Activated CD4-positive, alpha-beta T cell treated with anti-CD3 and anti-CD28 coated beads for 24 hours (primary cell): ENCODE measurements at places on chromosomes 6 and 20.

GRCh38 chr20:15446373-15446772 lies 1109.0 kb upstream of the FLRT3 start:
- DNase-seq = no peak

GRCh38 chr6:161545741-161546140 lies 271.9 kb upstream of the AGPAT4 start:
- DNase-seq = no peak

- no peak for DNase-seq
Measured at GRCh38 chr20:11217326-11218172, 543.8 kb upstream of the JAG1 start.

DNA sequence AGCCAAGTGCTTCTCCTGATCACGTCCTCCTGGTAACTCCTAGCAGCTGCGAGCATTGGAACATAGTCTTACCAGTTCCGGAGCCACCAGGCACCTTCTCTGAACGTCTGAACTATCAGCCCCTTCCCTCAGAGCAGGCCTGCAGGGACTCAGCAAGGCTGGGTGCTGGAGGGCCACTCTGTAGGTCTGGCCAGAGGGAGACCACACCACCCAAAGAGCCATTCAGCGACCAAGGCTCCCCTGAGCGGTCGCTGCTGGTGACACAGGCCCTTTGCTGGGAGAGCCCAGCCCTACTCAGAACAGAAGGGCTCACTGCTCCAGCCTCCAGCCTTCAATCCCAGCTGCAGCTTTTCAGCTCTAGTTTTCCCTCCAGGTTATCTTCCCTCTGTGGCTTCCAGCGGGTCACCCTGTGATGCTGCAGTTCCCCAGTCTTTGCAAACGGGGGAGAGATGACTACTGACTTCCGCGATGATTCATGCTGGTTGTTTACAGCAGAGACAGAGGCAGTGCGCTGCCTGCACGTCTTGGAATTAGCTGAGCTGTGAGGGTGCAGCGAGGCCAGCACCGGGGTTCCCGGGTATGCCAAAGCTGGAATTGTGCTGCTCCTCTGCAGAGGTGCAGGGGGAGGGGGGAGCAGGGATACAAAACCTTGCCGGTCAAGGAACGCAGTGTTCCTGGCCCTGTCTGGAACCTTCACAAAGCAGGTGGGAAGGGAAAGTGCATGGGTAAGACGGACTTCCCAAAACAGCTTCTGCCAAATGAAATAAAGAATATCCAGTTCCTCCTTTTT lies 161.4 kb downstream of the LY86 start:
- peak; percentile 28 for DNase-seq

DNA sequence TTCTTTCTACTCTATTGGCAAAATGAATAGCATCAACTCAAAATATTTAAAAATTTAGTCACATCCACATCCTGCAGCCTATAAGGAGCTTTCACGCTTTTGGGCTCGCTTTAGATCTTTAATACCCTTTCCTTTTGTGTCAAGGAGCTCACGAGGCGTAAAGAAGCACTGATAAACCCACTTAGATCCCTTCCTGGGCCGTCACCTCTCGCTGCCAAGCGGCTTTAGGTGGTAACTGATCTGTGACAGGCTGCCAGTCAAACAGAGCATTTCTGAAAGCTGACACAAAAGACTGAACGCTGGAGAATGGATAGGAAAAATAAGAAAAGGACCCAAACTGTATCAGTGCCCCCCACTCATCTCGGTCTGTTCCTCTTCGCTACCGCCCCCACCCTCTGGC lies 385.7 kb upstream of the MMS22L start:
- DNase-seq = no peak

- DNase-seq = no peak
Measured at GRCh38 chr20:47269309-47270165, 87.0 kb downstream of the ZMYND8 start.

DNA sequence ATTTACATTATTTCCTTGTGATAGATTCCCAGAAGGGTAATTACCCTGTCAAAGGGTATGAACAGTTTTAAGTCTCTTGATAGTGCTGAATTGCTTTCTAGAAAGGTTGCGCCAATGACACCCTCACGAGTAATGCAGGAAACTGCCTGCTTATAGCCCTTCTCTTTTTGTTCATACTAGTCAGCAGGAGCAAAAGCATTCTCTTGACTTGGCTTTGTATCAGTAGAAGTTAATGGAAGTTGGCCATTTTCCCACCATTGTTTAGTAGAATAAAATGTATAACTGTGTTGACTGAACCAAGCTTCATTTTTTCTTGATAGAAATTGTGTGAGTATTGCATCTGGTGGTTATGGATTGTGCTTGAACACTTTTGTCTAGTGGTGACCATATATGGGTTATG lies 100.1 kb downstream of the FARS2 start:
- DNase-seq = no peak

GRCh38 chr6:38508894-38509293 lies 130.8 kb downstream of the BTBD9 start:
- DNase-seq = no peak

DNA sequence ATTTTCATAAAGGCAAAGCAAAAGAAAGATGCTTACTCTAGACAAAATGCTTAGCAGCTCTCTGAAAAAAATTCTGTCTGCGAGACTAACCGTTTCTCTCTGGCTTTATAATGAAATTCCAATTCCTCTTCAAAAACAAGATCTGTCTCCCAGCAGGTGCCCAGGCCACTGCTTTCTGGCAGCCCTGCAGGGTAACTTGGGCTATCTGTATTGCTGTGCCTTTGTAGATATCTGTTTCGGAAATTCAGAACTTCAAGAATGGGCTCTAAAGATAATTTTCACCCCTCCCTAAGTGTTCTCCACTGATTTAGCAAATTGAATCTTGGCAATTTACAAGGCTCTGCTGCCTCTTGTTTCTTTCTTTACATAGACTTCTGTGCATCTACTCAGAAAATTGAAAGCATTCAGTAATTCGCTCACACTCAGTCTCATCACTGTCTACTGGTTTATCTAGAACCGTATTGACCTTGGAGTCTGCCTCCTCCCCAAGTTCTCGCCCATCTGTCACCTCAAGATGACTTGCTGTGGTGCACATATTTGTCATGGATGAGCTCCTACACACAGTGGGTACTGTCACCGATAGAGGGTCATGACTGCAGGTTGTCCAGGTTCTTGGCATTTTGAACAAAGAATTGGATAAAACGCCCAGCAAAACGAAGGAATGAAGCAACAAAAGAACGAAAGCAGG lies 26.4 kb upstream of the FABP7 start:
- DNase-seq = no peak

- no peak for DNase-seq
Measured at GRCh38 chr6:136764517-136764993, 27.7 kb downstream of the MAP3K5 start.

DNA sequence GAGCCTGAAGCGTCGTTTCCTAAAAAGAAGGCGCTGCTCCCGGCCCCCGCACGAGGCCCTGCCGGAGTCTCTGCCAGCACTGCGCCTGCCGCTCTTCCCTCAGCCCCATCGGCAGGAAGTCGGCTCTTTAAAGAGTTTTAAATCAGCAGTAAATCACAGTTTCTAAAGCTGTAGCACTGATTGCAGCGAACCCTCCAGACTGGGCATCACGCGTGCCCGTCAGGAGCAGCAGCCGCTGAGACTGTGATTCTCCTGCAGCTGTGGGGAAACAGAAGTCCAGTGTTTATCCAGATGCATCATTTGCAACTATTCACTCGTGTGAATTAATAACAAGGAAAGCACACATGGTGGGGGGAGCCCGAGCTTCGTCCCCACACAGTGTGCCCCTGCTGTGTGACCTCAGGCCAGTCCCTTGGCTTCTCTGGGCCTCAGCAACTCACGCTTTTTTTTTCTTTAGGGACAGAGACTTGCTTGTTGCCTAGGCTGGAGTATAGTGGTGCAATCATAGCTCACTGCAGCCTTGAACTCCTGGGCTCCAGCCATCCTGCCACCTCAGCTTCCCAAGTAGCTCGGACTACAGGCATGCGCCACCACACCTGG lies 28.3 kb downstream of the DLL1 start:
- no peak for DNase-seq

DNA sequence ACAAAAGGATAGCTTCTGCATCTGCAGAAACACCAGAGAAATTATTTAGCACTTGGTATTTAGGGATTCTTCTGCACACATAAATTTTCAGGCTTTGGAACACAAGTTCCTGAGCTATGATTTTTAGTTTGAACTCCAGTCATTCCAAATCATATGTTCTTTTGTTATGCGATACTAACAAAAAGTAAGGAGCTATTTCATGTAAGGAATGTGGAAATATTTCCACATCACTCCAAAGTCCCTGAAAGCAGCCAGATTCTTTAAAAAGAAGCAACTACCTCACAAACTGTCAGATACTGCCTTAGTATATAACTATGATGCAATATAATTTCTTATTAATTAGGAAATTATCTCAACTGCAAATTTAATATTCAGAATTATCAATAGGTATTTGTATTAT lies 106.9 kb downstream of the RNGTT start:
- DNase-seq = no peak

- DNase-seq = no peak
Measured at GRCh38 chr20:23120936-23121750, 35.0 kb upstream of the CD93 start.

DNA sequence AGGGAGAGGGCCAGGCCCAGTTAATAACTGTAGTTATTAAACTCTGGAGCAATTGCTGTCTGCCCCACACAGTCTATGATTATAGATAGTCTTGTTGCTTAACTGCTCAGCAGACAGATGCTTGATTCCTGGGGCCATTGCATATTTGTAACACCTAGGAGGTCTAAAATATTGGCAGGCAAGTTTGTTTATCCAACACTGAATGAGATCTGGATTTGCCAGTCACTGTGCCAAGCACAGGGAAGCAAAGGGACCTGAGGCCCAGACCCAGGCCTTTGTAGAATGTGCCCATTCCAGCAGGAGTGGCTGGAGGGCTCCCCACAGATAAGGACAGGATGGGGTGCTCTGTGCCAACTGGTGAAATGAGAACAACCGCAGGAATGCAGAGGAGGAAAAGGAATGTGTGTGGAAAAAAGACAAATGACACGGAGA lies 17.6 kb upstream of the ENTPD6 start:
- DNase-seq = no peak

- no peak for DNase-seq
Measured at GRCh38 chr6:78199044-78199443, 546.2 kb downstream of the MEI4 start.

- no peak for DNase-seq
Measured at GRCh38 chr6:15263780-15264374, 18.0 kb downstream of the JARID2 start.

- DNase-seq = no peak
Measured at GRCh38 chr6:158416883-158417759, 104.9 kb downstream of the TULP4 start.

GRCh38 chr6:6635291-6635690 lies 46.8 kb downstream of the LY86 start:
- no peak for DNase-seq

GRCh38 chr20:58759947-58760346 lies 67.3 kb downstream of the NPEPL1 start:
- no peak for DNase-seq

DNA sequence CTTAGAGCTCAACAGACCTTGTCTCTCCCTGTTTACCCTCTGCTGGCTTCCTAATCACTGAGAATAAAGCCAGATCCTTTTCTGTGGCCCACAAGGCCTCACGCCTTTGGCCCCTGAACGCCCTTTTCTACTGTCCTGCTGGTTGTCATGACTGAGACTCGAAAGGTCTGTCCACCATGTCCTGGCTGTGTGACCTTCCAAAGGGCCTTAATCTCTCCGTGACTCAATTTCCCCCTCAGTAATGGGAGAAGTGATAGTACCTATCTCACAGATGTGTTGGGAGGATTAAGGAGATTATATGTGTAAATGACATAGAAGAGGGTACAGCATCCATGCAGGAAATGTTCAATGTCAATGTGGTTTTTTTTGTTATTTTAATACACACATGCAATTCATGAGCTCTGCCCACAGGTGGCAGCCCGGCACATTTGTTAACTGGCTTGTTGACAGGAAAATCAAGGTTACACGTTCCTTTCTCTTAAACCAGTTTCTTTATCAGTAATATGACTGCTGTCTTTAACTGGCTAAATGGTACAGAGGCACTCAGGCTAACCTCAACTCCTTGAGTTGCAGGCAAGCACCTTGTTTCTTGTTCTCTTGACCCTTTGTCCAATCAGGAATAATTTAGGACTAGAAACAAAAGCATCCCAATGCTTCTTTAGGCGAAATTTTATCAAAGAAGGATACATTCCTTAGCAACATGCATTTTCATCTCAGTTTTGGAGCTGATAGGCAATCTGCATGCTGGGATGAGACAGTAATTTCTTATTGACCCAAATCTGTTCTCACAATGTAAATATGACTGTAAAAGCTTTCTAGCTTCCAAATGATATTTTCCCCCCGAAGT lies 16.6 kb downstream of the SLC22A1 start:
- DNase-seq = peak; percentile 42

DNA sequence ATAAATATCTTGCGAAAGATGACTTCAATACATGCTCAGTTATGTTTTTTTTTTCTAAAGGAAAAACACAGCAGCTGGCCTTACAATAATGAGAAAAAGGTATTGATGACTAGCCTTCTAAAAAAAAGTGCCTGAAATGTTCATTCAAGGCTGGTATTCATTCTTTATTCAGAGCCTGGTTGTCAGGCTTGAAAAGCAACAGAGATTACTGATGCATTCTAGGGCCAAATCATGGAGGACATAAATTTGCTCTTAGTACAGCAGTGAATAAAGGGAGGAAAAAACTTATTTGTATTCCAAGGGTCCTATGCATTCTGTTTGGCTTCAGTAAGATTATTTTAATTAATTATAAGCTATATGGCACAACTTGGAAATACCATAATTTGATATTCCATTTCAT lies 83.5 kb downstream of the WASF1 start:
- no peak for DNase-seq

- DNase-seq = no peak
Measured at GRCh38 chr6:13550656-13551055, 23.7 kb upstream of the SIRT5 start.

DNA sequence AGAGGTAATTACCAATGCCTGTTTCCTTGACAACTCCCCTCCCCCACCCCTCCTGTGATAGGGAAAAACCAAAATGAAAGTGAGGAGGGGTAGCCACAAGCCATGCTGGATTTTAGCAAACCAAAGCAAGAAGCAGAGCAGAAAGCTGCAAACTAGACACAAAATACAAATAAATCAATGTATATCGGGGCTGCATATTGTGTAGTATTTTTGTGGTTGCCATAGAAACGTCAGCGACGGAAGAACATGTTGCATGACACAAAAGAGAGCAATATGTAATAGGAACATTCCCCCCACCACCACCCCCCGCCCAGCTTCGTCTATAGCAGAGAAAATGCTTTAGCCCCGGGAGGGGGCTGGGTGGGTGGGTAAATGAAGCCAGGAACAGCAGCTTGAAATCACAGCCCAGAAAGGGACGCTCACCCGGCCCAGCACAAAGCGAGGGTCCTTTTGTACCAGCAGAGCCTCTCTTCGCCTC lies 548 bp downstream of the AGPAT4 start:
- no peak for DNase-seq
